ENCODE measurements at places on chromosomes 2 and 18. TPM values are rescaled to one million over a fixed set of nuclear protein-coding genes. Genes with fewer than 3 reads are reported as not detected.

DNA sequence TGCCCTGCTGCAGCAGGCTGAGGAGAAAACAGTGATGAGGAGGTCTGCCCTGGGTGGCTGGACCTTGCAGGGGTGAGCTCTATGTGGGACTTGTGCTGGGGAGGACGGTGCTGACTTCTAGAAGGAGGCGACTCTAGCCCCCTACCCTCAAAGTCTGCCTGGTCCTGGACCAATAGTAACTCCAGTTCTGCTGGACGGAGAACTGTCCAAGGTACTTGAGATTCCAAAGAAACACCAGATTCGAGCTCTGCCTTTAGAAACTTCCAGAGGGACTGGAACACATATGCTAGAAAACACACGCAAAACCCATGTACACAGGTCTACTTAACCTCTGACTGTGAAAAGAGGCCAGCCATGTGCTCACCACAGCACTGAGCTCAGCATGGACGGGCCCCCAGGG, 260.6 kb downstream of the TWIST2 start:
- no peaks in the 10 kb centered on the region for H3K36me3 ChIP-seq
- DNase-seq: no peak
- H3K27ac ChIP-seq: no peak overlapping the region
- no peaks in the 10 kb centered on the region for H3K4me1 ChIP-seq

DNA sequence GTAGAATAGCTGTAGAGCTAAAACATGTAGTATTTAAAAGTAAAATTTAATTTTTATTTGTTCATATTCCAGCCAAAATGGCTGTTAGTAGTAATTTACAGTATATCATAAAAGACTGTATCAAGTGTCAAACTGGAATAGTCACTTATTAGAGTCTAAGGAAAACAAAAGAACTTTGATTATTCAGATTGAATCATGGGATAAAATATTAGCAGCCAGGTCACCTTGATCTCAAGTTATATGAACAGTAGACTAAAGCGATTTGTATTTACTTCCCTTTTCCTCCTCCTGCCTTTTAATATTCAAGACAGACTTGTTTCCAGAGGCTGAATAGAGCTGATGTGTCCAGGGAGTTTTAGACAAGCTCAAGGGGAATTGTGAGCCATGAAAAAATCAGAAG, 54.4 kb downstream of the PMAIP1 start:
- H3K4me1 ChIP-seq: peaks cover 61% of the 10 kb centered on the region
- H3K36me3 ChIP-seq: no peaks in the 10 kb centered on the region
- H3K27ac ChIP-seq: peak overlapping the region; percentile 19
- DNase-seq: no peak
- H3K27me3 ChIP-seq: no peaks in the 10 kb centered on the region

- peaks cover 53% of the 10 kb centered on the region for H3K27me3 ChIP-seq
- H3K36me3 ChIP-seq: no peaks in the 10 kb centered on the region
- no peak for DNase-seq
- H3K27ac ChIP-seq: no peak overlapping the region
- H3K4me1 ChIP-seq: peaks cover 27% of the 10 kb centered on the region
Measured at GRCh38 chr2:95058466-95058988, 33.0 kb downstream of the MAL start.

GRCh38 chr2:159661286-159661685, 44.9 kb upstream of the BAZ2B start:
- DNase-seq: peak; percentile 8
- no peak overlapping the region for H3K4me3 ChIP-seq
- H3K36me3 ChIP-seq: no peaks in the 10 kb centered on the region
- no peak overlapping the region for H3K27ac ChIP-seq
- H3K27me3 ChIP-seq: no peaks in the 10 kb centered on the region

GRCh38 chr2:109210431-109211200, 81.6 kb downstream of the SH3RF3 start:
- H3K27me3 ChIP-seq: peaks cover 19% of the 10 kb centered on the region
- H3K4me3 ChIP-seq: no peak overlapping the region
- H3K27ac ChIP-seq: no peak overlapping the region
- peaks cover 55% of the 10 kb centered on the region for H3K4me1 ChIP-seq

DNA sequence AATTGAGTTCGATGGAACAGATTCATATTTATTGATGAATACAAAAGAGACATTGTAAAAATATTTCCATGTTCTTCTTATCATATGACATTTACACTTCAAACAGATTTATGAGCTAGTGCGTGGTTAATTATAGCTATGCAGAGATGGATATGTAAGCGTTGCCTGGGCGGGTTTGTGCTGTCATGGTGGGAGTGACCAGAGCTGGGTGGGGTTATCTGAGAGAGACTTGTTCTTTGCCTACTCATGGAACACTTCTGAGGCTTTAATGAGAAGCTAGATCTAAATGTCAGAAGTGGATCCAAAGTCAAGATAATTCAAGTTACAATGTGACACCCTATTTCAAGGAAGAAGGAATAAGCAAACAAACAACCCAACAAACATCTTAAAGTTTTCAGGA, 162.3 kb upstream of the ZEB2 start:
- H3K4me3 ChIP-seq: no peak overlapping the region
- no peak for DNase-seq
- H3K27me3 ChIP-seq: peaks cover 1% of the 10 kb centered on the region
- H3K27ac ChIP-seq: no peak overlapping the region

GRCh38 chr18:55407191-55407590, 180.8 kb downstream of the TCF4 start:
- H3K4me1 ChIP-seq: peaks cover 53% of the 10 kb centered on the region
- no peaks in the 10 kb centered on the region for H3K27me3 ChIP-seq
- H3K36me3 ChIP-seq: no peaks in the 10 kb centered on the region
- no peak for DNase-seq
- peak overlapping the region; percentile 78 for H3K4me3 ChIP-seq

- peaks cover 5% of the 10 kb centered on the region for H3K36me3 ChIP-seq
- no peak for DNase-seq
- H3K4me1 ChIP-seq: peaks cover 39% of the 10 kb centered on the region
- H3K27ac ChIP-seq: no peak overlapping the region
- H3K4me3 ChIP-seq: no peak overlapping the region
Measured at GRCh38 chr18:73787316-73787715, 360.3 kb downstream of the FBXO15 start.

GRCh38 chr2:101617188-101617587, 80.3 kb upstream of the MAP4K4 start:
- DNase-seq: peak; percentile 32
- peaks cover 17% of the 10 kb centered on the region for H3K27me3 ChIP-seq
- peak overlapping the region; percentile 55 for H3K27ac ChIP-seq
- H3K36me3 ChIP-seq: no peaks in the 10 kb centered on the region
- no peak overlapping the region for H3K4me3 ChIP-seq

DNA sequence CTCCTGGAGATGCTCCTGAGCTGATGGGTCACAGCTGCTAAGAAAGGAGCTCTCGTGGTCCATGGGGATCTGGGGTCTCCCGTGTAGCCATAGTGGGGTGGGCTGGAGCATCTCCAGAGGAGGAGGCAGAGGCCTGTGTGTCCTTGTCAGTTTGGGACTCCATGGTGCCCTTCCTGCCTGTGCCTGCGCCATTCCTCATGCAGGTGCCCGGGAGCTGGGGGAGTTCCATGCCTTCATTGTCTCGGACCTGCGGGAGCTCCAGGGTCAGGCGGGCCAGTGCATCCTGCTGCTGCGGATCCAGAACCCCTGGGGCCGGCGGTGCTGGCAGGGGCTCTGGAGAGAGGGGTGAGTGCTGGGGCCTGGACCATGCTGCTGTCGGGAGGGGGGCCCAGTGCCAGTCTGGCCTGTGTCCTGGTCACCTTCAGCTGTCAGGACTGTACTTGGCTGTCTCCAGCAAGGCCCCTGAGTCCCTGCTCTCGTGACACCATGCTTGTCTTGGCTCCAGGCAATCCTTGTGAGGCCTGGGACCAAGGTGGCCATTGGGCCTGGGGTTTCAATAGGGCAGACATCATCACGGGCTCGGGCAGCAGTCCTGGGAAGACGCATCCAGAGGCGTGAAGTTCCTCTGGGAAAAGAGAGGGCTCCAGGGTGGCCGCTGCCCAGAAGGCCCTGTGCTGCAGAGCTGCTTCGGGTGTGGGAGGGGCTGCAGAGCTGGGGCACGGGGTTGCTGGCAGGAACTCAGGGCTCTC, 7.3 kb downstream of the CAPN10 start:
- H3K4me1 ChIP-seq: peaks cover 11% of the 10 kb centered on the region
- no peaks in the 10 kb centered on the region for H3K36me3 ChIP-seq
- H3K27me3 ChIP-seq: no peaks in the 10 kb centered on the region
- no peak overlapping the region for H3K4me3 ChIP-seq
- H3K27ac ChIP-seq: no peak overlapping the region

DNA sequence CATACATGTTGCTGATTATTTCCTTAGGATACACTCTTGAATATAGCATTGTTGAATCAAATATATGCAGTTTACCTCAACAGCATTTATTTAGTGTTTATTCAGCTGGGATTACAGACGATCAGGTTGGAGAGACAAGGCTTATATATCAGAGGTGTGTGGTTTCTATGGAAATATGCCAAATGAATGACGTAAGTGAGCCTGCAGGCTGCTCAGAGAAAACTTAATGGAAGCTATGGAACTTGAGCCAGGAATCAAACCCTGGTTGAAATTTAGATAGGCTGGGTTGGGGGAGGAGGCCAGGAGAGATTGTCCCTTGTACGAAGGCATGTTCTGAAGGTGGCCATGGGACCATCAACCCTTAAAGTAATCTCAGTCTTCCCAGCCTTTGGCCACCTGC, 79.5 kb downstream of the INPP4A start:
- no peak overlapping the region for H3K4me3 ChIP-seq
- H3K27ac ChIP-seq: no peak overlapping the region
- H3K4me1 ChIP-seq: peaks cover 2% of the 10 kb centered on the region

- H3K27ac ChIP-seq: no peak overlapping the region
- no peak for DNase-seq
- H3K4me1 ChIP-seq: peaks cover 21% of the 10 kb centered on the region
- peaks cover 10% of the 10 kb centered on the region for H3K27me3 ChIP-seq
- H3K4me3 ChIP-seq: no peak overlapping the region
- no peaks in the 10 kb centered on the region for H3K36me3 ChIP-seq
Measured at GRCh38 chr18:75128911-75129716, 79.8 kb downstream of the PTGR3 start.

- peaks cover 2% of the 10 kb centered on the region for H3K27me3 ChIP-seq
- peaks cover 22% of the 10 kb centered on the region for H3K4me1 ChIP-seq
- peak overlapping the region; percentile 4 for H3K27ac ChIP-seq
- peaks cover 45% of the 10 kb centered on the region for H3K36me3 ChIP-seq
- peak; percentile 54 for DNase-seq
Measured at GRCh38 chr2:191009541-191010374, 4.2 kb downstream of the STAT1 start.

DNA sequence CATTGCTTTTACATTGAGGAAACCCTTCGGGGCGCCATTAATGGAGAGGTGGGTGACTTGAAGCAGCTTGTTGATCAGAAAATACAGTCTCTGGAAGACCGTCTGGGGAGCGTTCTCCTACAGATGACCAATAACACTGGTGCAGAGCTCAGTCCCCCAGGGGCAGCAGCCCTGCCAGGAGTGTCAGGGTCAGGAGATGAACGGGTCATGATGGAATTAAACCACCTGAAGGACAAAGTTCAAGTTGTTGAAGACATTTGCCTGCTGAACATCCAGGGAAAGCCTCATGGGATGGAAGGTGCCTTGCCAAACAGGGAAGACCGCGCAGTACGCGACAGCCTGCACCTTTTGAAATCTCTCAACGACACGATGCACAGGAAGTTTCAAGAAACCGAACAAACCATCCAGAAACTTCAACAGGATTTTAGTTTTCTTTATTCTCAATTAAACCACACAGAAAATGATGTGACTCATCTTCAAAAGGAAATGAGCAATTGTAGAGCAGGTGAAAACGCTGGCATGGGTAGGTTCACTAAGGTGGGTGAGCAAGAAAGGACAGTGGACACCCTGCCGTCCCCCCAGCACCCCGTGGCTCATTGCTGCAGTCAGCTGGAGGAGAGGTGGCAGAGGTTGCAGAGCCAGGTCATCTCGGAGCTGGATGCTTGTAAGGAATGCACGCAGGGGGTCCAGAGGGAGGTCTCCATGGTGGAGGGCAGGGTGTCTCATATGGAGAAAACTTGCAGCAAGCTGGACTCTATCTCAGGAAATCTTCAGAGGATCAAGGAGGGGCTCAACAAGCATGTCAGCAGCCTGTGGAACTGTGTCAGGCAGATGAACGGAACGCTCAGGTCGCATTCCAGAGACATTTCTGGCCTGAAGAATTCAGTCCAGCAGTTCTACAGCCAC, 45.0 kb downstream of the EMILIN2 start:
- H3K4me3 ChIP-seq: no peak overlapping the region
- H3K27ac ChIP-seq: no peak overlapping the region
- no peak for DNase-seq
- peaks cover 19% of the 10 kb centered on the region for H3K27me3 ChIP-seq
- H3K36me3 ChIP-seq: 0 out of 2 replicates have a peak, but pooled peaks cover 4% of the 10 kb centered on the region
- peaks cover 22% of the 10 kb centered on the region for H3K4me1 ChIP-seq

GRCh38 chr18:32366586-32367538, 103.8 kb downstream of the GAREM1 start:
- no peak overlapping the region for H3K27ac ChIP-seq
- peaks cover 3% of the 10 kb centered on the region for H3K27me3 ChIP-seq
- no peak for DNase-seq
- H3K36me3 ChIP-seq: no peaks in the 10 kb centered on the region
- no peaks in the 10 kb centered on the region for H3K4me1 ChIP-seq

GRCh38 chr2:238566001-238566645, 139.4 kb downstream of the ASB1 start:
- no peak overlapping the region for H3K4me3 ChIP-seq
- DNase-seq: no peak
- H3K36me3 ChIP-seq: no peaks in the 10 kb centered on the region
- H3K27me3 ChIP-seq: peaks cover 41% of the 10 kb centered on the region

- DNase-seq: no peak
- peaks cover 19% of the 10 kb centered on the region for H3K4me1 ChIP-seq
- H3K4me3 ChIP-seq: no peak overlapping the region
- H3K27me3 ChIP-seq: peaks cover 14% of the 10 kb centered on the region
Measured at GRCh38 chr2:68766376-68766845, 31.8 kb downstream of the ARHGAP25 start.

DNA sequence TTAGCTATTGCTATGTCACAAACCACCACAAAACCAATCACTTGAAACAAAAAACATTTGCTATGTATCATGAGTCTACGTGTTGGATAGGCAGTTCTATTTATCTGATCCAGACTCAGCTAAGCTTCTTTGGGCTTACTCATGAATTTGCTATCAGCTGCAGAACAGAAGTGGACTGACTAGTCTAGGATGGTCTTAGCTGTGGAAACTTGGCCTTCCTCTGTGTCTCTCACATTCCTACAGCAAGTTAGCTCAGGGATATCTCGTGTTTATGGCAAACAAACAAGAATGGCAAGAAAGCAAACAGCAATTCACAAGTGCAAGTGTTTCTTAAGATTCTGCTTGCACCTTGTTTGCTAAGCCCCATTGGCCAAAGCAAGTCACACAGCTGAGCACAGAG, 288.0 kb upstream of the TNP1 start:
- H3K4me3 ChIP-seq: no peak overlapping the region
- no peak overlapping the region for H3K27ac ChIP-seq
- peaks cover 11% of the 10 kb centered on the region for H3K4me1 ChIP-seq
- peaks cover 4% of the 10 kb centered on the region for H3K27me3 ChIP-seq

- H3K4me1 ChIP-seq: no peaks in the 10 kb centered on the region
- no peak for DNase-seq
Measured at GRCh38 chr2:164146441-164146840, 410.6 kb upstream of the FIGN start.

The IL1F10 gene
- total RNA-seq: not detected

The RAB10 gene
- total RNA-seq: 141 TPM

The SCYGR4 gene
- total RNA-seq: not detected

The SAG gene
- not detected for total RNA-seq

The MC5R gene
- total RNA-seq: not detected

The TOGARAM2 gene
- total RNA-seq: not detected

The SERPINB5 gene
- total RNA-seq: not detected

The ACTR2 gene
- total RNA-seq: 425 TPM

The TMEM163 gene
- total RNA-seq: not detected

The CELF4 gene
- total RNA-seq: not detected

The ANKRD30BL gene
- total RNA-seq: not detected

The LRATD1 gene
- total RNA-seq: 0.07 TPM

The FHOD3 gene
- total RNA-seq: 32.8 TPM

The CHRND gene
- total RNA-seq: not detected

The SGPP2 gene
- not detected for total RNA-seq

The DPP10 gene
- total RNA-seq: not detected
